ENCODE measurements at places on chromosomes 12 and 14.

DNA sequence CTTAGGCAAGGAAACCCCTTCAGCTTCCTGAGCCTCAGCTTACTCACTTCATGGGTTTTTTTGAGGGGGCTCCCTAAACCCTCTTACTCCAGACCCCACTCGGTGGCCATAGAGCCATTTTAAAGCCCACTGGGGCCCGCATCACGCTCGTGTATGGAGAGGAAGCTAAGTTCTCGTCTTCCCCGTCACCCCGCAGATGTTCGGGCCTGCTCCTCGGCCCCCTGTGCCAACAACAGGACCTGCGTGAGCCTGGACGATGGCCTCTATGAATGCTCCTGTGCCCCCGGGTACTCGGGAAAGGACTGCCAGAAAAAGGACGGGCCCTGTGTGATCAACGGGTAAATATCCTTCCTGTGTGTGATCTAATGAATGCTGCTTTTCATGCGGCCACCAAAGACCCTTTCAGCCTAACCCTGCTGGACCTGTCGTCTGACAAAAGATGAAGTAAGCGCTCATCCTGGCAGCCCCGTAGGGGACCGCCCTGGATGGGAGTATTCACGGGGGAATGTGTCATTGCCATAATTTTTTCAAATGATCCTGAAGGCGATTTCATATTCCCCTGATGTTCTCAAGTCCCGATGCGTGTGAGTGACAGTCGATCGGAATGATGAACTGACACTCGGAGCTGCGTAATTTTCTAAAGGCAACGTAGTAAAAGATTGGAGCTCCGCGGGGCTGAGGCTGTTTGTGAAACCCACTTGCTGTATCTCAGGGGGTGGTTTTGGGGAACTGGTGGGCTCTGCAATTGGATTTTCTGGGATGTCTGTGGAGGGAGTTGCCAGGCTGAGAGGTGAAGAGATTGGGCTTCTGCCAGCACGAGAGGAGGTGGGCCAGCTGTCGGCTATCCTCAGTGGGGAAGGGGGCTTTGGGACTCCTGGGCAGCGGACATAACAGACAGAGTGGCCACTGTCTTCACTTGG, 5.4 kb downstream of the DLK1 start:
- no peak for DNase-seq

- DNase-seq = no peak
Measured at GRCh38 chr12:32482226-32482625, 82.9 kb downstream of the FGD4 start.

DNA sequence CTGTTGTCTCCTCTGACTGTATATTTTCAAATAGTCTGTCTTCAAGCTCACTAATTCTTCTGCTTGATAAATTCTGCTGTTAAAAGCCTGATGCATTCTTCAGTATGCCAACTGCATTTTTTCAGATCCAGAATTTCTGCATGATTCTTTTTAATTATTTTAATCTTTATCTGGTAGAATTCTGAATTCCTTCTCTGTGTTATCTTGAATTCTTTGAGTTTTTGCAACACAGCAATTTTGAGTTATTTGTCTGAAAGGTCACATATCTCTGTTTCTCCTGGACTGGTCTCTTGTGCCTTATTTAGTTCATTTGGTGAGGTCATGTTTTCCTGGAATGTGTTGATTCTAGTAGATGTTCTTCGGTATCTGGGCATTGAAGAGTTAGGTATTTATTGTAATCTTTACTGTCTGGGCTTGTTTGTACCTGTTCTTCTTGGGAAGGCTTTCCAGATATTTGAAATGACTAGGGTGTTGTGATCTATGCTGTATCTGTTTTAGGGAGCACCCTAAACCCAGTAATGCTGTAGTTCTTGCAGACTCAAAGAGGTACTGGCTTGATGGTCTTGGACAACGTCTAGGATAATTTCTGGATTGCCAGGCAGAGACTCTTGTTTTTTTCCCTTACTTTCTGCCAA, 193.8 kb upstream of the NPAS3 start:
- no peak for DNase-seq

- DNase-seq = no peak
Measured at GRCh38 chr14:28373721-28374120, 392.9 kb upstream of the FOXG1 start.

GRCh38 chr12:59407799-59408198, 188.0 kb upstream of the SLC16A7 start:
- DNase-seq = no peak

DNA sequence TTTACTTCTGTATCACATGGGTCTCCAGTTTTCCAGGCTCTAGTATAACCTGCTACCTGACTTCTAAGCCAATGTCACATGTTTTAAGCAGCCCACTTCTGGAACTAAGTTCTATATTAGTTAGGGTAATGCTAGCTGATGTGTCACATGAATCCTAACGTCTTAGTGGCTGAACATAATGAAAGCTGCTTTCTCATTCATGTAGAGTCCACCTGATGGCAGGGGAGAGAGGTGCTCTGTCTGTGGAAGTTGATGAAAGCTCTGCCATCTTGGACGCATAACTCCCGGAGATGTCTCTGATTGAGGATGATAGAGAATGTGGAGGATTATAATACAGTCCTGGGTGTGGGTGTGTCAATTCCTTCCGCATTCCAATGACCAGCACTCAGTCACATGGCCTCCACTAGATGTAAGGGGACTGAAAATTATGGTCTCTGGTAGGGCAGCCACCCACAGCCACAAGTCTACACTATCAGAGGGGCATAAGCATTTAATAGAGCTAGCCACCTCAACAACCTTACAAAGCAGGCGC, 234.4 kb upstream of the CRY1 start:
- DNase-seq = no peak

DNA sequence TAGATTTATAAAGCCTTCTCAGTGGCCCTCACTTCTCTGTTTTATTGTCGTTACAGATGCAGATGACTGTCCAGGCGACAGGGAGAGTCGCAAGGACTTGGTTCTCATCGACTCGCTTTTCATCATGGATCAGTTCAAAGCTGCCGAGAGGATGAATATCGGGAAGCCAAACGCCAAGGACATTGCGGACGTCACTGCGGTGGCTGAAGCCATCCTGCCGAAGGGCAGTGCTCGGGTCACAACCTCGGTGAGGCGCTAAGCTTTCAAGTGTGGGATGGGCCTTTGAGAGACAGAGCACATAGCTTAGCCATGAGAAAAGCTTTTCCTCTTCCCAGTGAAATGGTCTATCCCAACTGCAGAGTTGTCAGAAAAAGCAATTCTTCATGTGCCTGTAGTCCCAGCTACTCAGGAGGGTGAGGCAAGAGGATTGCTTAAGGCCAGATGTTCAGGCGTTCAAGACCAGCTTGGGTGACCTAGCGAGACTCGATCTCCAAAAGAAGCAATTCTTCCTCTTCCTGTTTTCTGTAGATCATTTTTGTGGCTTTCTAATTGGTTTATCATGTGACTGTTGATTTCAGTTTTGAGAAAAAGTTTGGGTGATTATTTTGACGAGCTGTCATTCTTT, 56.4 kb downstream of the EP400 start:
- no peak for DNase-seq

- DNase-seq = no peak
Measured at GRCh38 chr12:127294651-127295210, 972.2 kb upstream of the TMEM132C start.

DNA sequence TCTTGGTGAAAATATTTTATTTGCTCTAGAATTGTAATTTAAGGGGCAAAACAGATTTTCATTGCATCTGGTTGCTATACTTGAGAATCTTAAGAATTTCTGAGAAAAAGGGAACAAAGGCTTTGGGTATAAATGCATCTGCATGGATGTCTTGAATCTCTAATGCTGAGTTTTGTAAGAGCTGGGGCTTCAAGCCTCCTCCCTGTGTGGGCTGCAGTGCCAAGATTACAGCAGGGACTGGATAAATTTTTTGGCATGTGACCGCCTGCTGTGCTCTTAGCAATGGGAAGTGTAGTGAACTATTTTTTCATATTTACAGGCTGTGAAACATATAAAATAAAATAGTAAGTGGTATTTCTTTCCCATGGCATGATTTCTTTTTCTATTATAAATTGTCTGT, 70.0 kb downstream of the SLC38A6 start:
- DNase-seq = no peak

DNA sequence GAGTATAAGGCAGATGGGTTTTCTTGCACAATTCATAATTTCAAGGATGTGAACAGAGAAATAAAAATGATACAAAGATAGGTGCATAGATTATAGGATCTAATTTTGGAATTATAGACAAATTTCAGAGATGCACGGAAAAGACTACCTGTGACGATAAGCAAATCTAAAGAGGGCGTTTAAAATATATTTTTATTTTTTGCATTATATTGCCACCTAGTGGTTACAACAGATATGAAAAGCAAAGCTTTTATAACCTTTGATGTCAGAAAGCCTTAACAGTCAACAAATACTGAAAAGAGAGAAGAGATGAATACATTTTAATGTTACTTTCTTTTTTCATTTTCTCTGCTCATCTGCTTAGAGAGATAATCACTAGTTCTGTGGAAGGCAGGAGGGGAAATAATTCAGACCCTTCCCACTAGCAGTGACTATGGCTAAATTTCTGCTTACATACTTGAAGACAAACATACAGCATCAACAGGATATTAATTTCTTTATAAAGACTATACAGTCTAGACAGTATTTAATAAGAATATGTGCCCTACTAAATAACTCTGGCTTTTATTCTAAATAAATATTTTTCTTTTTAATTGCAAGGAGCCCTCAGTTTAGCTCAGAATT, 46.3 kb downstream of the NTS start:
- DNase-seq = no peak

- DNase-seq = no peak
Measured at GRCh38 chr14:69321601-69322330, 61.8 kb downstream of the GALNT16 start.

DNA sequence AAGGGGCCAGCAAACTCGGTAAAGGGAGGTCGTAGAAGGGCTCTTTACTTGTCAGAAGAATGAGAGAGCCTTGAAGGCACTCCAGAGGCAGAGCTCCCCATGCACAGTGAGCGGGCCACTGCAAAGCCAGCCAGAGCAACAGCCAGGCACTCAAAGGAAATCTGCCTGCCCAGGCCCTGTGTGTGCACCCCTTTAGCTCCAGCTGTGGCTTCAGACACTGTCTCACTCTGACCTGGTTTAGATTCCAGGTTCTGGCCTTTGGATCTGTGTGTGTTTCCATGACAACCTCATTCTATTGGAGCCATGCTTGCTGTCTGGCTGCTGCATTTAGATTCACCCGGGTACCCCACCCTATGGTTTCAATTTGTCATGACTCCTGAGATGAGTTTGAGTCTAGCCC, 170.3 kb downstream of the CAPZA3 start:
- DNase-seq = no peak

Data from stimulated activated CD4-positive, alpha-beta T cell treated with anti-CD3 and anti-CD28 coated beads, Interleukin-4, amount 100 ng/mL, for 4 hours (primary cell).